ENCODE measurements at places on chromosomes 12 and 14.

DNA sequence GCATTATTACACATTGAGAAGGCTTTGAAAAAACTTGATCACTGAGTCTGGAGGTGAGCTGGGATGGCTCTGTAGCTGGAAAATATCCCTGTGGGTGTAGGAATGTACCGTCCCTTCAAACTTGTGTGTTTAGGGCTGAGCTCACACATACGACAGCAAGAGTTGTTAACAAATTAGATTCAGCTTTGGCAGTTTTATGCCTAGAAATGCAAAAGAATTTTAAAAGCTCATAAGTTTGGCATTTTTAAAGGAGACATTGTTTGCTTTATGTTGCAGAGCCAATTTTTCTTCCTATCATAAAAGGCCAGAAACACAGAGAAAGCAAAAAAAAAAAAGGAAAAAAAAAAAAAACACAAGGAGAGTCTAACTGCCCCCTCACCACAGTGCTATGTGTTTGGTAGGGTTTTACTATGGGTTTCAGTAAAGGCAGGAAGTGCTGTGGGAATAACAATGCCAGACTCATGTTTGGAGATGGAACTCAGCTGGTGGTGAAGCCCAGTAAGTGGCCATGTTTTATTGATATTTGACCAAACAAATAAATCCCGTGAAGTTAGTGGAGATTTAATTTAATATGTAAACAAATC is 78.4 kb downstream of the DAD1 start:
- DNase-seq, result no peak

- no peak for DNase-seq
These were observed 39.0 kb upstream of the ITPR2 start for GRCh38 chr12:26871985-26872384.

DNA sequence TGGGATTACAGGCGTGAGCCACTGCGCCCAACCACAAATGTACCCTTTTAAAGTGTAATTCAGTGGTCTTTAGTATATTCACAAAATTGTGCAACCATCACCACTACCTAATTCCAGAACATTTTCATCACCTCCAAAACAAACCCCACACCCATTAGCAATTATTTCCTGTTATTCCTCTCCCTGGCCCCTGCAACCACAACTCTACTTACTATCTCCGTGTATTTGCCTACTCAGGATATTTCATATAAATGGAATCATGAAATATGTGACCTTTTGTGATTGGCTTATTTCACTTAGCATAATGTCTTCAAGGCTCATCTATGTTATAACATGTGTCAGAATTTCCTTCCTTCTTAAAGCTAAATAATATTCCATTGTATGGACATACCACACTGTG is 16.0 kb upstream of the AQP2 start:
- no peak for DNase-seq

- no peak for DNase-seq
These were observed 21.2 kb downstream of the KLC1 start for GRCh38 chr14:103650213-103650612.

GRCh38 chr12:5246196-5246595 is 185.7 kb upstream of the NTF3 start:
- no peak for DNase-seq

- no peak for DNase-seq
These were observed 71.7 kb upstream of the ANO2 start for GRCh38 chr12:6016756-6017155.

DNA sequence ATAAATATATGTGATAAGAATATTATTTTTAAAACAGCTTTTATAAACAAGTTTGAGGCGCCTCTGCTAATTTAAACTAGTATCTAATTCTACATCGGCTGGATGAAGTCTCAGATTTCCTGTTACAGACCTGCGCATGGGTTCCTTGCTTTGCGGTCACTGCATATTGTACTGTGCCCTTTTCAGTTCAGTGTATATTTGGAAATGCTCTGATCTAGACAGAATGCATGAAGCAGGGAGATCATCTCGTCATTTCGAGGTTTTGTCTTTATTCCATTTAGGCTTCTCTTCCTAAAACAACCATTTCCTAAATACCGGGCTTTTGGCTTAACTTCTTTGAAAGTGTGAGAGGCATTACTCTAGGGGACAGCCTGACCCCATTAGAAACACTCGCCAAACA is 25.6 kb downstream of the CRACR2A start:
- DNase-seq, result no peak

- DNase-seq, result no peak
These were observed 151.3 kb downstream of the RAD51B start for GRCh38 chr14:67970923-67971322.

- no peak for DNase-seq
These were observed 131.1 kb downstream of the FBXL14 start for GRCh38 chr12:1463073-1463905.

GRCh38 chr12:82411546-82412230 is 53.4 kb downstream of the METTL25 start:
- no peak for DNase-seq

DNA sequence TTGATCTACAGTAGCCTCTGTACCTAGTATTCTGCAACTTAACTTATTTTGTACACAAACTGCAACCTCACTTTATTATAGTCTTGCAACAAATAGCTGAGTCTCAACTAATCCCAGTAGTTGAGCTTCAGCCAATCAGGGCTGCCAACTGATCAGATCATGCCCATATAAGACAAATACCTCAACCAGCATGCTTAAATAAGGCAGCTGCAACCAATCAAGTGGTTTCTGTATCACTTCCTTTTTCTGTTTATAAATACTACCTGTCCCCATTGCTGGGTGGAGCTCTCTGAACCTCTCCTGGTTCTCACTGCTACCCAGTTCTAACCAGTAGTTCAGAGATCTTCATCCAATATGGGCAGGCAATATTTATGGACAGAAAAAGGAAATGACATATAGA is 248.5 kb upstream of the FBXO33 start:
- no peak for DNase-seq

DNA sequence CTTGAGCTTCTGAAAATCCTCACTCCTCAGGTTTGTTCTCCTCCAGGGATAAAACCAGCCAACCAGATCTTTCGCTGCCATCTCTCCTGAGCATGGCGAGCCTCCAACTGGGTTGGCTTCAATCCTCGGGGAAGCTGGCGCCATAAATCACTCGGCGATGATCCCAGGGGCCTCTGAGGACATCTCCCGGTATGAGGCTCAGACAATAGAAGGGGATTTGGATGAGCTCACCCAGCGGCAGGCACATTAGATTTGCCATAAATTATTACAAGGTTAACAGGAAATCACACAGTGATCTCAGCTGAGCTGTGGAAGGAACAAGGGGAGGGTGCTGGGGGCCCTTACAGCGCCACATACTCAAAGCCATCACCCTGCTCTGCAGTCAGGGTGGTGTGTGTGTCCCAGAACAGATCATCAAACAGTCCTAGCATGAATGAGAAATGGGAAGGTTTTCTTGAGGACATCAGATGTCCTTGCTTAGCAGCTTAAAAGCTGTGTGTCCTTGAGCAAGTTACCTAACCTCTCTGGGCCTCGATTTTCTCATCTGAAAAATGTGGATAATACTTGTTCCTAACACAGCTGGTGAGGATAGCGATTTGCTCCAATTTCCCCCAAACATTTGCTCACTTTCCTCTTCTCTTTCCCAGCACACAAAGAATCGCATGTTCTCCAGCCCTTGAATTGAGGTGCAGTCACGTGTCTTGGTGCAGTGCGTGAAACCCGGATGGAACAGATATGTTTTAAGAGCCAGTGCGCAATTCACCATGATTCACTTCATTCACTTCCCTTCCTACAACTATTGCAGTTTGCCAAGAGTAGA is 142.8 kb downstream of the SCARB1 start:
- no peak for DNase-seq

DNA sequence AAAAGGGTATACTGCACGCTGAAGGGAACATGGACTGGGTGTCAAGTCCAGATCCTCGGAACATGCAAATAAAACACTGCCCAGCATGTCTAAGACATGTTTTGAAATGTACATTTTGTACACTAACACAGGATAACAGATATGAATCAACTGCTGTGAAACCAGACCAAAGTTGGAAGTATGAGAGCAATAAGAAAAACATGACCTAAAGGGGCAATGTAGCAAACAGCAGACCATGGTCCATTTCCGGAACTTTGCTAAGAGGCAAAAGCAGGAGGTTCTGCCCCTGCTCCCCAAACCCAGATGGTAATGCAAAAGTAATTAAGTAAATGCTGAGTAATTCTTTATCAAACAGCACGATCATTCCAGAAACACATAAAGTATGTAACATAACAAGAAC is 125.2 kb downstream of the SLC25A21 start:
- no peak for DNase-seq

DNA sequence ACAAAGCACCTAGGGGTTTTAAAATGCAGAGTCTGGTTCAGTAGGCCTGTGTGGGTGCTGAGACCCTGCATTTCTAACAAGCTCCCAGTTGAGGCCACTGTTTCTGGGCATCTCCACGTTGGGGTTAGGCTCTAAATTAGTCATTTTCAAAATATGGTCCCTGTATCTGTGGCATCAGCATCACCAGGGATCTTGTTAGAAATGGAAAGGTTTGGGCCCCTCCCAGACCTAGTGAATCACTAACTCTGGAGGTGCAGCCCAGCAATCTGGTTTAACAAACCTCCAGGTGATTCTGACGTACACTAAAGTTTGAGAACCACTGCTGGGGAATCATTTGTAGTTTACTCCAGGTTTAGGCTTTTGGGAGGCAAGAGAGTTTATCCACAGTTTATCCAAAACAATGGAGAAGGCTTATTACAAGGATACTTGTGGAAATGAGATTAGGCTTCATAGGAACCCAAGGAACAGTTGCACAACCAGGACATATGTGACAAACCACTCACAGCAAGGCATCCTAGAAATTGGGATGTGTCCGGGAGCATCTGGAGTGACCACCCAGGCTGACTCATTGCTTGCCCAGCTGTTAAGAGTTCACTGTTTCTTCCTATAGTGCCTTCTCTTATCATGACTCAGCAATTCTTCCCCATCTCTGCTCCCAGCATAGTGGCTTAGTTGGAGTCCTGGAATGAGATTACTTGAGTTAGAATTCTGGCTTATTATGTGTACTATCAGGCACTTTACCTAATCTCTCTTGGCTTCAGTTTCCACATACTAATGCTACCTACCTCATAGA is 71.6 kb upstream of the STXBP6 start:
- no peak for DNase-seq

- DNase-seq, result peak; percentile 63
These were observed 8.1 kb upstream of the ALDH1L2 start for GRCh38 chr12:105092336-105092735.

DNA sequence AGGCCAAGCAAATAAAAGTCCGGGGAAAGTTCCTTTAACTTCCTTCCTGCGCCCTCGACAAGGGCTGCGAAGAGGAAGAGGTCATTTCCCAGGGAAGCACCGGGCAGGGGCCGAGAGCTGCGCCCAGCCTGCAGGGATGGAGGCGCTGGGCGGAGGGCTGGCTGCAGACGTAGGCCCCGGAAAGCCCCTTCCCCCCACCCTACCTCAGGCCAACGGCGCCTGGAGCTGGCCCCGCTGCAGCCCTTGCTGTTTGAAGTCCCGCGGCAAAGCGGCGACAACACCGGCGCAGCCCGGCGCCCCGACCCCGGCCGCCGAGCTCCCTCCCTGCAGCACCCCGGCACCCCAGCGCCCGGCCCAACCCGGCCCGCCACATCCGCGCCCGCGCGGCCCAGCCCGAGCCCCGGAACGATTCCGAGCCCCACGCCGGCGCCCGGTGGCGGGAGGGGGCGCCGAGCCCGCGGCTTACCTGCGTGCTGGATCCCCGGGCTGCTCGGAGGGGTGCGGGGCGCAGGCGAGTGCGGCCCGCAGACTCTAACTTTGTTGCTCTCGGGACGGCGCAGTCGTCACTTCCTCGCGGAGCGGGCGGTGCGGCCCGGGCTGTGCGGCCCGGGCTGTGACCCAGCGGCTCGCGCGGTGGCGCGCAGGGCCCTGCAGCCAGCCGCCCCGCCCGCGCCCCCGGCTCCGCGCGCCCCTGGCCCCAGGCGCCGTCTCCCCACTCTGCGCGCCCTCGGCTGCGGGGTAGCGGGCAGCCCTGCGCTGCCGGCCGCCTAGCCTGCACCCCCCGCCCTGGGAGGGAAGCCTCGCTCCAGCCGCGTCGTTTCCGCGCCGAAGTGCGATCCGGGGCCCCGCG is 64.8 kb upstream of the PTGR2 start:
- DNase-seq, result no peak

- DNase-seq, result no peak
These were observed 110.9 kb downstream of the GPATCH2L start for GRCh38 chr14:76262641-76263040.

DNA sequence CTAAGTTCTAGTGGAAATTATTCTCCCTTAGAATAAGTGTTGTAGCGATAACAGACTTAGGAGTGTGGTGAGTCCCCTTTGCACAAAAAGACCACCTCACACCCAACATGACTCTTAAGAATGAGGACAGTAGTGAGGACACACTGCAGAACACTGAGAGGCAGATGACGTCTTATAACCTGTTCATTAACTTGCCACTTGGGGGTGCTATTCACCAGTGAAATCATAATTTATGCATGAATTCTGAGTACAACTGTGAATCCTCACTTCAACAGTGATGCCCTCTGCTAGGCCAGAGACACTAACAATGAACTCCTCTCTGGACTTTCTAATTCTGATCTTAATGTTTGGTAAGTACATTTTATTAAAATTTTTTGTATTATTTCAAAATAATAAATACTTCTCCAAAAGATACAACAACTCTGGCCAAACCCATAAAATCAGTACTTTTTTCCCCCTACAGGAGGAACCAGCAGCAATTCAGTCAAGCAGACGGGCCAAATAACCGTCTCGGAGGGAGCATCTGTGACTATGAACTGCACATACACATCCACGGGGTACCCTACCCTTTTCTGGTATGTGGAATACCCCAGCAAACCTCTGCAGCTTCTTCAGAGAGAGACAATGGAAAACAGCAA is 274.7 kb downstream of the DAD1 start:
- DNase-seq, result no peak
